GM06990 (cell line): ENCODE measurements at places on chromosomes 4 and X.

GRCh38 chr4:42843694-42844093 is 48.8 kb upstream of the GRXCR1 start:
- DNase-seq: no peak

DNA sequence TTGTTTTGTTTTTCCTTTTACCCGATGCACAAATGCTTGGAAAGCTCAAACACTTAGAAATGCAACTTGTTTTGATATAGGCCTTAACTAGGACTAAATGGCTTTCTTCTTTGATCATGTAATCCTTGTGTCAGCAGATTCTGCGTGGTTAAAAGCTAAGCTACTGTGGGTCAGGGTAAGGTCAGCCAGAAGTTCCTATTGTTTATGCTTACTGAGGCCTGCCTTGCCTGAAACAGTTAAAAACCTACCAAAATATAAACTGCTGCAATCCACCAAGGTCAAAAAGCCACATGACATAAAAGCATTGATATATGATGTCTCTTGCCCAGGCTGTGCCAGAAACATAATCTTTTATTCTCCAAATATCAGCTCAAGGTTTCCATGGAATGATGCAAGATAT is 223.4 kb downstream of the FAM47B start:
- no peak for DNase-seq

DNA sequence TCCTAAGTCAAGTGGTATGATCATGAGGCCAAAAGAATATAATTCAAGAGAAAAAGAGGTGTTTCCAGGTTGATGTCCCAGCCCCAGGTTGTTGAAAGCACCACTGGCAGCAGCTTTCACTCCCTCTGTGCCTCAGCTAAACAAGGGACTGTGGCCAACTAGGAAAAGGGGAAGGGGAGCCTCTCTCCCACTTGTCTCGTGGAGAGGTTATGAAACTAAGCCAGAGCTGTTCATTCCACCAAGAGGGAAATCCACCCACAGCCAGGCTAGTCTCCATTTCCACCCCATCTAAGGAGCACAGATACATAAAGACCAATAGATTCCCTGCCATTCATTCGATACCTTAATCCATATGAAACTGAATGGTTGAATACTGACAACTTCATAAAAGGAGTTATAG is 8.1 kb downstream of the ANXA5 start:
- no peak for DNase-seq

- no peak for DNase-seq
These were observed 84.0 kb downstream of the NAA11 start for GRCh38 chr4:79241846-79242245.

DNA sequence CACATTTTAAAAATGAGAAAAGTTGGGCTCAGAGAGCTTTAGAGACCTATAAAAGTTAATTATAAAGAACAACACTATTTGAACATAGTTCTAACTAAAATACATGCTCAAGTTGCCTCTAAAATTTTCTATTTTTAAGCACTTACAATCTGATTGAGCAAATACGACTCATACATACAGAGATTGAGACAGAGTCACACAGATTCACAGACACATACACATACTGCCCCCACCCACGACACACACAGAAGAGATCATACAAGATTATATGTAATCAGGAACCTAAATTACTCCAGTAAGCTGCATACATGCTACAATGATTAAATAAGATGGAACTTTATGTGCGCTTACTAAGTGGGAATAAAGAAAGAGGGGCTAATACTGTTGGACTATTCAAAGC is 2.7 kb upstream of the ASB5 start:
- DNase-seq: no peak

DNA sequence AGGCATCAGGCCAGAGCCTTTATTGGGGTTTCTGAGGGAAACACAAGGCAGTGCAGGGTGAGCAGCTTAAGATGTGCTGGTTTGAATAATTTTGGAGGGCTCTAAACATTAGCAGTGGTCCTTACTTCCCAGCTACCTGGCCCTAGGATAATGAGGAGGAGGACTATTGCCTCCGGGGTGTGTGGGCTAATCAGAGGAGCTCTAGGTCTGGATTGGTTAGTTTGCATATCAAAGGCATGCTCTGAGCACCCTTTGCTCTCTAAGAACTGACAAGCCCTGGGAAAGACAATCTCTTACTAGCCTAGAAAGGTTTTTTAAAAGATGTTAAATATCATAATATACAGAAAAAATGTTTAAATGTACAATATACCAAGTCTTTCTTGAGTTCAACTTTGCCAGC is 58.4 kb downstream of the RXFP1 start:
- no peak for DNase-seq

DNA sequence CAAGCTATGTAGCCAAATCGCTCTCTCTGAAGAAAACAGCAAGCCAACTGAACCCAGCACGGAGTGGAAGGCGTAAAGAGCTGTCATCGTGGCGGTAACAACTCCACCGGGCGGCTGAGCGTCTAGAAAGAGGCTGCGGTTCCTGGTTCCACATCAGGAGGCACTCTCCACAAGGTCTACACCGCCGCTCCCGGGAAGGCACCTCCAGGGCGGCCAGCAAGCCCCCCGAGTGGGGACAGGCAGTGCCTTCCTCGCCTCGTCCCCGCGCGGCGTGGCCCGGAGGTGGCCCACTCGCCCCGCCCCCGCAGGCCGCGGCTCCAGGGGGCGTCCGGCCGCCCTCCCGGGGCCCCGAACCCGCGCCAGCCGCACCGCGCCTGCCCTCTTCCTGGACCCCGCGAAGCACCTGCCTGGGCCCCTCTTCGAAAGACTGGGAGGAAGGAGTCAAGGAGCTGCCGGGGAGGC is 755 bp downstream of the KLHL8 start:
- no peak for DNase-seq

GRCh38 chr4:93779228-93779627 is 49.3 kb upstream of the ATOH1 start:
- no peak for DNase-seq
